Left lung (tissue), 14 donors: ENCODE measurements at places on chromosomes 6 and 20. TPM values are rescaled to one million over a fixed set of nuclear protein-coding genes. Genes with fewer than 3 reads are reported as not detected.

DNA sequence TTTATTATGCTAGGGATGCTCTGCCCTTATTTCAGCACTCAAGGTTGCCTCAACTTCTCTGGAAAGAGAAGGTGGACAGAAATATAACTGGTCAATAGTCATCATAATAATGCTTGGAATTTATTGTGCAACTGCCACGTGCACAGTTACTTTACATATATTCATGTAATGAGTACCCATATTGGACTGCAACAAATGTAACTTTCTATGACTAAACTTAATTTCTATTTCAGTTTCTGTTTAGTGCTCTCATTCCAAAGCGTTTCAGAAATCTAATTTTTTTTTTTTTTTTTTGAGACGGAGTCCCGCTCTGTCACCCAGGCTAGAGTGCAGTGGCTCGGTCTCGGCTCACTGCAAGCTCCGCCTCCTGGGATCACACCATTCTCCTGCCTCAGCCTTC, 28.3 kb upstream of the CD83 start:
- no peak for DNase-seq

The SULF2 gene
- 13.8 TPM for polyA plus RNA-seq

GRCh38 chr6:150622941-150623874, 23.5 kb downstream of the PLEKHG1 start:
- no peak for DNase-seq

The MDFI gene
- 95.5 TPM for polyA plus RNA-seq

The SCGN gene
- polyA plus RNA-seq, result 1.7 TPM

- DNase-seq, result no peak
Measured at GRCh38 chr6:142631517-142632385, 313.2 kb downstream of the HIVEP2 start.

The C2 gene
- 5.0 TPM for polyA plus RNA-seq

DNA sequence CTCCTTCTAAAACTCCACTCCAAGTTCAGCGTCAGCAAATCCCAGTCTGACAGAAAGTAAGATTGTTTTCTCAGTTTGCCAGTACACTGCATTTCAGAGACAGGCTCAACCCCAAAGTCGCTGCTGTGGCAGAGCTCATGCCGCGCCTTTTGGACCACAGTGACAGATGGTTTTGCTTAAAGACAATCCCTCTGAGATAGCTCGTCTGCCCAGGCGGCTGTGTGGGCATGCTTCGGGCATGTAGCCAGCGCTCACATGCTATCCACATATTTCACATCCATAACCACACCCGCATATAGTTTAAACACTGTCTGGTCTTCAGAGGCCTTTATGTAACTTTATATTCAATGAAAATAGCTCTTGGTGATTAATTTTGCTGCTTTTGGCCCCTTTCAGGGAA, 14.7 kb upstream of the PXDC1 start:
- DNase-seq, result no peak
